ENCODE measurements at places on chromosomes 3 and 15. TPM values are rescaled to one million over a fixed set of nuclear protein-coding genes. Genes with fewer than 3 reads are reported as not detected.

The CSPG5 gene
- total RNA-seq: 6.1 TPM

The TMEM158 gene
- 2.5 TPM for total RNA-seq

DNA sequence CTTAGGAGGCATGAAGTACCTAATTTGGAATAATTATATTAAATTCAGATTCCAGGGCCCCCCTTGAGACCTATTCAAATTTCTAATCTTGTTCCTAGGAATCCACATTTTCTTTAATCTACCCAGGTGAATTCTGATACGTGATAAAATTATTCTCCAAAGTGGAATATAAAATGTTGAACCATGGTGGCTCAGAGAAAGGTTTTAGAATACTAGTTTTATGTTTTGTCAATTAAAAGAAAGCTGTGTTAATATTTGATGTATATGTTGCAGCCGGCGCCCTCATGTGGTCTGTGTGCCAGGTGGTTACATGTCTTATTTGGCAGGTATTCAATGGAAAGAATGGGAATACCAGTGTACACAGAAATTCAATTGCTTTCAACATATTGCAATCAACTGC, 321.8 kb downstream of the FEZF2 start:
- H3K4me1 ChIP-seq: no peaks in the 10 kb centered on the region
- H3K27ac ChIP-seq: no peak overlapping the region
- no peak overlapping the region for H3K4me3 ChIP-seq
- no peaks in the 10 kb centered on the region for H3K27me3 ChIP-seq
- DNase-seq: no peak
- H3K36me3 ChIP-seq: no peaks in the 10 kb centered on the region

The TGM4 gene
- 0.14 TPM for total RNA-seq

DNA sequence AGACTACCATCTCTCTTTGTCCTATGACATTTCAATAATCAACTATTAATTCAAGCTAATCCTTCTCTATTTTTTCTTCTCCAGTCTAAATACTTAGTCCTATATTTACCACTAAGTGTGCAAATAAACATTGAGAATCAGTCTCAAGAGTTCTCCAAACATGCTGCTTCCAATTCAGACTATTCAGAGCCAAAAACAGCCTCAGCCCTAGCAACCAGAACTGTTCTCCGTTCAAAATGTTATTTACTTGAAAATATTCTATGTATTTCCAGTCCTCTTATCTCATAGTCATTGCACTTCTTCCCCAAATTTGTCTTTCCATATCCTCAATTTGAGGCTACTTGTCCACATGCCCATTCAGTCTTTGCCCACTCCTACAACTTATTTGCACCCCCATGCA, 805.5 kb downstream of the IGSF11 start:
- no peaks in the 10 kb centered on the region for H3K36me3 ChIP-seq
- H3K4me3 ChIP-seq: no peak overlapping the region
- H3K4me1 ChIP-seq: no peaks in the 10 kb centered on the region
- H3K27me3 ChIP-seq: no peaks in the 10 kb centered on the region
- no peak for DNase-seq

Measured in Calu3 (cell line).